ENCODE measurements at places on chromosomes 5 and 9.

- no peak for DNase-seq
These were observed 984.5 kb upstream of the CDH18 start for GRCh38 chr5:20972419-20972925.

DNA sequence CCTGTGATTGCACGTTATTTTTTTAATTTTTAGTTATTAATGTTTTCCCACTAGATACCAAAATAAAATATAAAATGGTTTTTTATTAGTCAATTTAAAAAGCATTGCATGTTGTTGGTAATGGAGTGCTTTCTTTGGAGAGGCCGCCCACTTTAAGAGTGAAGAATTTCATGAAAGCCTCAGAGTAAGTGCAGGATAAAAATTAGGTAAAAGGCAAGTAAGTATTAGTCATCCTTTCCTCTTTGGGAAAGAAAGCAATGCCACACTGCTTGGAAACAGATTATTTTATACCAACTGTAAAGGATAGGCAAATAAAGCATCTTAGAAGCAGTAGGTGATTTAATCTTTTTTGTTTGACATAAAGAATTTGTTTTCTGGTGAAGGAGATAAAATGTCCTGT lies 62.9 kb downstream of the HSD17B4 start:
- DNase-seq: no peak

DNA sequence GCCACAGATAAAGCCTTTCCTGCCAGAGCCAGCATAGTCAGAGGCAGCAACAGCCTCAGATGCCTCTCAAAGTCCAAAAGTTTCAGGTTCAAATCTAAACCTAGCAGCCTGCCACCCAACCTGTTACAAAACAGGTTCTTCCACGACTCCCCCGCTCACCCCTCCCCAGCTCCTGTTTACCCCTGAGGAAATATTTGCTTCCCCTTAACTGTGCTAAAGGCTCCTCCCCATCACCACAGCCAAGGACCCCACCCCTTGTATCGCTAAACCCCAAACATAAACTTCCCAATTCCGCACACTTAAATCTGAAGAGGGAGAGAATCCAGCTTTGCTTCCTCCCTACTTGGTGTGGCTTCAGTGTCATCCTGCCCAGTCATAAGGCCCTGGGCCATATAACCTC lies 15.4 kb upstream of the VDAC1 start:
- DNase-seq: no peak

DNA sequence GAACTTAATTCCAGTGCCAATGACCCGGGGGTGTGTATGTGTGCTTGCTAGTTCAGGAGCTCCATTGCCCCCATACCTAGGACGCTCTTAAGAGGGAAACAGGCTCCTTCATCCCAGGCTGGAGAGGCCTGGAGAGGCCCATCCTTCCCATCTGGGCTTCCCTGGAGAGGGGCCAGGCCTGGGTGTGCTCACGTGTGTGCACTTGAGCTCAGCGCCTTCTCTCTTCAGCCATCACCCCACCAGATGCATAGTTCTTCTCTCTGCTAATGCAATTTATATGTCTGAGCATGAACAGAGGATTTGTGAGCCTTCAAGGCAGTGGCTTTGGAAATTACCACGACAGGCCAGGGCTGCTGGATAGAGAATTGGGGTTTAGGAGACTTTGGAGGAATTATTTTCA lies 48.6 kb upstream of the SHB start:
- DNase-seq: peak; percentile 7

GRCh38 chr5:94463739-94464138 lies 154.7 kb downstream of the KIAA0825 start:
- no peak for DNase-seq

DNA sequence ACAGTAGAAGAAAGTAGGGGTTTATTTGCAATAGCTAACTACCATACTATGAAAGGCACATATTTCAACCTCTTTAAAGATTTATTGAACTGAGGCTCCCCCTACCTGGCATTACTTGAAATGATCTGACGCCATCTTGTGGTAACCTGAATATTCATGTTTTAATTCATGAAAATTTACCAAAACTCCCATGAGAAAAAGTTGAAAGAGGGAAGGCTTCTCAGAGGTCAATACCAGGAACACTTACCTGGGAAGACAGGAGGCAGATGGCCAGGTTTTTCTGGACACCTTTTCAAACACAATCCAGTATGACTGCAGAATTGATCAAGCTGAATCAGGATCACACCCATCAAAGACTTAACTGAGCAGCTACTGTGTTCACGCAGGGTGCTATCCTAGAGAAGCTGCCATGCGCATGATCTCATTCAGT lies 9.4 kb downstream of the PRELID2 start:
- peak; percentile 2 for DNase-seq

GRCh38 chr9:5851445-5851844 lies 18.5 kb upstream of the ERMP1 start:
- no peak for DNase-seq

- no peak for DNase-seq
These were observed 164.8 kb upstream of the OTULINL start for GRCh38 chr5:14416621-14417275.

DNA sequence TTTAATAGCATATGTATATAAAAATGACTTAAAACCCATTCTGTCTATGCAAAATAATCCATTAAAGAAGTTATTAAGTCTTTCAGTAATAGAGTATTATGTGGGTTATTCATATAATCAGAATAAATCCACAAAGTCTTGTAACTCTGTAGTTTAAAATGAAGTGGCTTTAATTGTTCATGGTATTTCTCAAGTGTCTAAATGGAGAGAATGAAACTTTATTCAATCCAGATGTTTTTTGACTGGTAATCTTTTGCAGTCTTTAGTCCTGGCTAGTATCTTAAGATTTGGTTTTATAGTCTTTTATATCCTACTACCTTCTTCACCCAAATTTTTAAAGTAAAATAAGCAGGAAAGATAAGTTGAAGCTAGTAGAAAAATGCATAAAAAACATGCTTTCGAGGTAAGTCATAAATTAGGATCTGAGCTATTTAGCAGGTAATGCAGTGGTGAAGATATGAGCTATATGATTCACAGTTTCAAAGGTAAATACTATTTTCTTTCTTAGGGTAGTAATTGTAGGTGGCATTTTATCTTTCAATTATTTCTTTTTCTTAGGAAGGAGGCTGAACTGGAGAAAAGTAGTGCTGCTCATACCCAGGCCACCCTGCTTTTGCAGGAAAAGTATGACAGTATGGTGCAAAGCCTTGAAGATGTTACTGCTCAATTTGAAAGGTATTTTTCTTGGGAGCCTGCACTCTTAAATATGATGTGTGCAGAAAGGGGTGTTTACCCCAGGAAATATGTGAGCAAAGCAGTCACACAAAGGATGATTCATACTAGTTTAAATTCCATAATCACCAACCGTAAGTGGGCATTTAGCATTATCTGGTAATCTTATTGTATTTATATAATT lies 17.9 kb downstream of the HMMR start:
- DNase-seq: no peak

GRCh38 chr9:74953235-74953751 lies 581 bp upstream of the C9orf40 start:
- no peak for DNase-seq

DNA sequence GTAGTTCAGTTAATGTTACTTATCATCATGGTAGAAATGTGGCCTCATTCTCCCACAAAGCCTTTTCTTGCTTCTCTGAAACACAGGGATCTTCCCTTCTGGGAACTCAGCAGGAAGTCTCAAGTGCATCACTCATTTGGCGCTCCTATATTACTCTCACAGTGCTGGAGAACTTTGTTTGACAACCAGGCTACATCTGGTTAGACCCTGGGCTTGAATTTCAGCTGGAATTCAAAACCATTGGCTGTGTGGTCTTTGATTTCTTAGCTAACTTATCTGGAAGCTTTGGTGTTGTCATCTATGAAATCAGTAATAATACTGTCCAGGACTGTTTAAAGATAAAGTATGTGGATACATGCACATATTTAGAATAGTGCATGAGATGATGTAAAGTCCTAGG lies 1777.1 kb downstream of the MAT2B start:
- DNase-seq: no peak

- no peak for DNase-seq
These were observed 114.6 kb downstream of the MEF2C start for GRCh38 chr5:88768411-88768810.

DNA sequence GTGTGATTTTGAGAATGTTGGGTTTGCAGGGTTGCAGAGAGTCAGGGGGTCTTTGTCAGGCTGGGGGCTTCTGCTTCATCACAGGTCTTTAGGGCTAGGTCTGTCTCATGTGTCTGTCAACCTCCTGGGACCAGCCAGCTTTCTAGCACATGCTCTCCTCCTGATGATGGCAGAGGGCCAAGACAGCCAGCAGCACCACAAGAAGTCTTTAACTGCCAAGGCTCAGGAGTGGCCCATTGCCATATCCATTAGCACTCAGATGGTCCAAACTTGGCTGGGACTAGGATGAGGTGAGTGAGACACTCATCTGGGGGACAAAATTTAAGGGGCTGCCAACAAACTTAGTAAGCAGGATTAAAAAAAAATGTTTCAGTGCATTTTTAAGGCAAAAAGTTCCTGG lies 384.2 kb upstream of the CDH10 start:
- DNase-seq: no peak

DNA sequence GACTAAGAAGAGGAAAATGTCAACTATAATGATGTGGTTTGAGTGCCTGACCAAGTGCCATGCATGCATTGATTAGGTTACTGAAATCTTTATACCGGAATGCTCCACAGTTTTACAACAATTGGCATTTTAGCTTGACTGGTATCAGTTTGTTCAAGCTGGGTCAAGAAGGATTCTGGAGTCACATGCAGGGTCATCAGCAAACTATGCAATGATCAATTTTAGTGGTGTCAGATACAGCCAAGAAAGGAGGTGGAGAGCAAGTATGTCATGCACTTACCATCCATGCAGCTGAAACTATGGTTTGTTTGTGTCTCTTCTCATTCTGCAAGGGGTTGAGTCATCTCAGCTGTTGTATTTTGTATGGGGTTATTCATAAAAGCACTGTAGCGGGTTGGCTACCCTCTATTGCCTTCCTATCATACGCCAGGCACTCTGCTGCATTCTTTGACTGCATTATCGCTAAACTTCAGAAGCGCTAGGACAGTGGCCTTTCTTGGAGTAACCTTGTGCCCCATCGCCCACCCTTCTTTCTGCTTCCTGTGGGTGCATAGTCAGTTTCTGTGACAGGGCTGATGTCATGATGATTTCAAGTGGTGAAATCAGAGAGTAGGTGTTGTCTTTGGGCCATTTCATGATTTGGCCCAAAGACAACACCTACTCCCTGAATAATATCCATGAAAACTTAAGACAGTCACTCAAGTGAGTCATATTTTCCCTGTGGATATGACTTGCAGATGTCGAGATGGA lies 145.4 kb downstream of the MTX3 start:
- no peak for DNase-seq

GRCh38 chr9:75376680-75377254 lies 288.5 kb downstream of the OSTF1 start:
- DNase-seq: no peak

DNA sequence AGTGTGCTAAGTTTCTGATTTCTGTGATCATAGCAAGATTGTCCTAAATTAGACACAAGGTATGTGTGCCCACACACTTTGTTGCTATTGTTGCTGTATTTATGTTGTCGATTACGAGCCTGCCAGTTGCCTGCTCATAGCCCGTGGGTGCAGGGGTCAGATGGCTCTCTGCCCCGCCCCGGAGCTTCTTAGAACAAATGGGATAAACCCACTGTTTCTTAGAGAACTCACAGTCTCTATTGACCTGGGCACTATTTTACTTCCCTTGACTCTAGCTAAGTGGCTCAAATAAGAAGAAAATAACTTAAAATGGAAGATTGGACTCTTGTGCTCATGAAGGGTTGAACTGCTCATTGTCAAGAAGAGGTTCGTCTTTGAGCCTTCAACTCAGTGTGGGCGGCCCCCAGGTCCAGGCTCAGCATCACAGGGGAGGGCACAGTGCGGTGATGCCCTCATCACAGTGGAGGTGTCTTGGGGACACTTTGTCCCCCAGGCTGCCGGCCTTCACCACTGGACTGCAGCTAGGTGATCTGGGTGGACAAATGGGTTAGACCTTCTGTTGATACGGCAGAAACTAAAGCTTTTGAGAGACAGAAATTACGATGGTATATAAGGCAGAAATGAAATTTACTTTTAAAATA lies 155.5 kb downstream of the TENT4A start:
- no peak for DNase-seq

DNA sequence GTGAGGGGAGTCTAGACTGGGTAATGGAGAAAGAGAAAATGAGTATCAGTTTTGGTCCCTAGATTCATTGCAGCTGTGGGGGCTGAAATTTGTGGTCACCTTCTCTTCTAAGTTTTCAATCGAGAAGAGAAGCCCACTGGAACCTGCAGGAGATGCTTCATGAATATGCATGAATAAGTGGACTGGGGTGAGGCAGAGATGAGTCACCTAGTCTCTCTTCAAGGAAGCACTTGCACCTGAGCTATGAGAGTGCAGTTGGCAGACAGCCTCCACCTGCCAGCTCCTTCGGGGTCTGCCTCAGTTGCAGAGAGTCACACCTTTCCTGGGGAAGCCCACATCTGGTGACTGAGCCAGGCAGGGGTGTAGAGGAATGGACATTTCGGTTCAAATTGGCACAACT lies 69.1 kb downstream of the ZNF366 start:
- no peak for DNase-seq

GRCh38 chr9:122900791-122901190 lies 4.4 kb downstream of the RC3H2 start:
- DNase-seq: no peak

GRCh38 chr9:98794802-98795201 lies 1.6 kb downstream of the ANKS6 start:
- no peak for DNase-seq

DNA sequence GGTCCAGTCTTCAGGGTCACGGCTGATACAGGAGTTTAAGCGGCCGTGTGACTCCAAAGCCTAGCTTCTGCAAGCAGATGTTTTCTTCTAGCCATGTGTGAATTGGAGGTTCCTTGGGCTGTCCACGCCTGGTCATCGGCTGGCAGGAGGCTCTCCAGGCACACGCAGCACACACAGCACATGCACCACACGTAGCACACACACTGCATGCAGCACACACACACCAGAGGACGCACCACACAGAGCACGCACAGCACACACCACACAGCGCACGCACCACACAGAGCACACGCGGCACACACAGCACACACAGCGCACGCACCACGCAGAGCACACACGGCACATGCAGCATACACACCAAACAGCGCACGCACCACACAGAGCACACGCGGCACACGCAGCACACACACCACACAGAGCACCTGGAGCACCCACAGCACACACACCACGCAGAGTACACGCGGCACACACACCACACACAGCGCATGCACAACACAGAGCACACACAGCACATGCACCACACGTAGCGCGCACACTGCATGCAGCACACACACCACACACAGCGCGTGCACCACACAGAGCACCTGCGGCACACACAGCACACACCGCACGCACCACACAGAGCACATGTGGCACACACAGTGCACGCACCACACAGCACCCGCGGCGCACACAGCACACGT lies 234.3 kb downstream of the FANCC start:
- DNase-seq: no peak

DNA sequence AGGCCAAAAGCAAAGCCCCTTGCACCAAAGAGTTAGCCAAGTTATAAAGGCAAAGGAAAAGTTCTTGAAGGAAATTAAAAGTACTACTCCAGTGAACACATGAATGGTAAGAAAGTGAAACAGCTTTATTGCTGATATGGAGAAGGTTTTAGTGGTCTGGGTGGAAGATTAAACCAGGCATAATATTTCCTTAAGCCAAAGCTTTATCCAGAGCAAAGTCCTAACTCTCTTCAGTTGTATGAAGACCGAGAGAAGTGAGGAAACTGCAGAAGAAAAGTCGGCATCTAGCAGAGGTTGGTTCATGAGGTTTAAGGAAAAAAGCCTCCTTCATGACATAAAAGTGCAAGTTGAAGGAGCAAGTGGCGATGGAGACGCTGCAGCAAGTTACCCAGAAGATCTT lies 3.1 kb upstream of the NUDT12 start:
- DNase-seq: no peak

All from NCI-H510A (cell line).